ENCODE measurements at places on chromosomes 12 and 14. TPM values are rescaled to one million over a fixed set of nuclear protein-coding genes. Genes with fewer than 3 reads are reported as not detected.

FGF23 gene
- total RNA-seq, result not detected

TPPP2 gene
- total RNA-seq, result not detected

GRIN2B gene
- total RNA-seq, result not detected

KLRC2 gene
- not detected for total RNA-seq

DCN gene
- total RNA-seq, result 1.4 TPM

PRB3 gene
- not detected for total RNA-seq

DIO2 gene
- not detected for total RNA-seq

ABCD4 gene
- total RNA-seq, result 49.3 TPM

YEATS4 gene
- total RNA-seq, result 22.4 TPM
